ENCODE measurements at places on chromosomes 2 and 18.

- peak; percentile 54 for DNase-seq
Measured at GRCh38 chr2:197266477-197266876, 44.1 kb downstream of the ANKRD44 start.

GRCh38 chr2:205270689-205271088 lies 411.6 kb upstream of the NRP2 start:
- DNase-seq: no peak

GRCh38 chr2:148130581-148130980 lies 109.7 kb downstream of the MBD5 start:
- DNase-seq: no peak

GRCh38 chr2:63893163-63893562 lies 51.5 kb downstream of the UGP2 start:
- DNase-seq: no peak

GRCh38 chr18:3383381-3383915 lies 66.5 kb upstream of the TGIF1 start:
- DNase-seq: no peak

DNA sequence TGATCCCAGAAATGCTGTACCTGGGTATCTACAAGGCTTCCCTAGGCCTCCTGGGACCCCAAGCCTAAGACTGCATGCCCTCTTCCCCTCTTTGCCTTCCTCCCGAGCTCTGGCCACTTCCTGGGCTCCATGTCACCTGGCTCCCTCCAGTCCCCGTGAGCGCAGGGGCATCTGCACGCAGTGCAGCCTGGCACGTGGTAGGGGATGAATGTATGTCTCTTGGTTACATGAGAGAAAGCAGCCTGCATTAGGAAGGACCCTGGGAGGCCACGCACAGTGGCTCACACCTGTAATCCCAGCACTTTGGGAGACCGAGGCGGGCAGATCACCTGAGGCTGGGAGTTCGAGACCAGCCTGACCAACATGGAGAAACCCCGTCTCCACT lies 15.8 kb downstream of the PASK start:
- no peak for DNase-seq

- no peak for DNase-seq
Measured at GRCh38 chr18:80239830-80240229, 7.5 kb downstream of the PARD6G start.

GRCh38 chr2:21452678-21453077 lies 328.9 kb downstream of the TDRD15 start:
- no peak for DNase-seq

GRCh38 chr2:31997653-31998052 lies 13.2 kb downstream of the MEMO1 start:
- DNase-seq: peak; percentile 11

DNA sequence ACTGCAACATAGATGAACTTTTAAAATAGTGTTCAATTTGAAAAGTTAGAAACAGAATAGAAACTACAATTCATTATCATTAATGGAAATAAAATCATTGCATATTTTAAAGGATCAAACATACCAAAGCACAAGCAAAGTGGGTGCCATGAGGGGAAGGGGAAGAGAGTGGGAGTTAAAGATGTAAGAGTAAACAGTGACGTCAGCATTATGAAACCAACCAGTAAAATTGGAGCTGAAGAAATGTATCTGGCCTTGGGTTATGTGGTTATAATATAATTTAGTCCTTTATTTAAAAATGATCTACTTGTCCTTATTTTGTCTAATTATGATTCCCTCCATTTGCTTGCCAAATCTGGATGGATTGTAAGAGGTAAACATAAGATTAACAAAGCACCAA lies 6.0 kb downstream of the LINC00305 start:
- no peak for DNase-seq

DNA sequence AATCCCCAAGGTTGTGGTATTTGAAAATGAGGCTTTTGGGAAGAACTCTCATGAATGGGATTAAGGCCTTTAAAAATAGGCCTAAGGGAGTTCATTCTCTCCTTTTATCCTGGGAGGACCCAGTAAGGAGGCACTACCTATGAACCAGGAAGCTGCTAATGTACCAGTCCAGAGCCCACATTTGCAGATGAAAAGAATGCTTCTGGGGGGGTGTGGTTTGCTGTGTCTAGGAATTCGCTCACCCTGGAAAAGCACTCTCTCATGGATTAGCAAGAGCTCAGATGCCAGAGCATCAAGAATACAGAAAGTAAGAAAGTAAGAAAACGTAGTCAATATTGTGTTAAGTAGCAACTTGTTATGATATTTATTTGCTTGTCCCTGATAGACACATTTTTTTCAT lies 785.7 kb upstream of the GYPC start:
- DNase-seq: no peak

DNA sequence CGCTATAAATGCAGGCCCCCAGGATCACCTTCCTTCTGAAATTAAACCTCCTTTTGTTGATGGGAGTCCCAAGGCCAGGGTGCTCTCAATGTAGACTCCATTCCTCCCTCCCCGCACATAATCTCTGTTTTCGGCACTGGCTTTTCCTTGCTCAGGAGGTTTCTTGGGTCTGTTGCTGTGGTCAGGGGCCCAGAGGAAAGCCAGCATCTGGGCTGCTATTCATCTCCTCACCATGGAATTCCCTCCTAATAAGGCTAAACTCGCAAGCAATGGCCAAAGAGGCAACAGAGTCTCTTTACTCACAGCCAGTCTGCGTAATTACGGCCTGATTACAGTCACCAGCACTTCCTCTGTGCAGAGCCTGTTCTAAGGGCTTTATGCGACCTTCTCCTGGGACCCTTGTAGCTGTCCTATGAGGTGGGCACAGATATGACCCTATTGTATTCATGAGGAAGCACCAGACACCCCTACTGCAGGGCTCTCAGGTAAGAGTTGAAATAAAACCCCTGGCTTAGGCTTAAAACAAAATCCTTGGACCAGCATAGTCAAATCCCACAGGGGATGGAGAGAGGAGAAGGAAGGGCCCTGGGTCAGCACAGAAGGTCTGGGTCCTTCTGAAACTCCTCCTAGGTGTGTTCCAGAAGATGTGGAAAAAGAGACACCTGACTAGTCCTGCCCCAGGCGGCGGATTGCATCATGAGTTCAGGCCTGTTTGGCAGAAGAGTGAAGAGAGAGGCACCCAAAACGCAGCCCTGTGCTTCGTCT lies 105.0 kb upstream of the SH3BP4 start:
- no peak for DNase-seq

DNA sequence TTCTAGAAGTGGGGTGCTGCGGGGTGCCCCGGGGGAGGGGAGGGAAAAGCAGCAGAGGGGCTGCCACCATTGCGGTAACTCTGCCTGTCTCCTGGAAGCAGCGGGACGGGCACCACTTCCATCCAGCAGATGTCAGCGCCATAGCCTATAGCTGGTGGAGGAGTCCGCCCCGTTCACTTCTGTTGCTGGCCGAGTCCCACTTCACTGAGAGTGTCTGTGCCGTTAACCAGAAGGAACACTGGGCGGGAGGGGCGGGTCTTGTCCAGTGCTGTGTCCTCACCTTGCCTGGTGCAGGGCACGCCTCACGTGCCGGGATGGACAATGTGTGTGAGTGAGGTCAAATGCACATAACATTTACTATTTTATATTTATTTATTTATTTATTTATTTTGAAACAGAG lies 19.3 kb upstream of the ODC1 start:
- no peak for DNase-seq

DNA sequence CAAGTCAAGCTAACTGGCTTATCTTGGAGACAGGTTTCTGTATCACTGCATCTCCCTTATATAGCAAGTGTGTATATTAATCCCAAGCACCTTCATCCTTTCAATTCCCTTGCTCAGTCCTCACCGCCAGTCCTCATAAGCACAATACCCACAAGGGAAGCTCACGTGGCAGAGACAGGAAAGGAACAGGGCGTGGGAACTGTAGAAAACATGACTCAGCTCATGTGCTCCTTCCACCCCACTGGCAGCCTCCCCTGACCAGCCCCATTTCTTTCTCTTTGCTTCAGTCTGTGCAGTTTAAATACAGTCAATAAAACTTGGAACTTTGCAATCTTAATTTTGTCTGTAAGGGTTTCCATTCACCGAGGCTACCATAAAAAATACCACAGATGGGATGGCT lies 36.5 kb upstream of the CDH19 start:
- no peak for DNase-seq

DNA sequence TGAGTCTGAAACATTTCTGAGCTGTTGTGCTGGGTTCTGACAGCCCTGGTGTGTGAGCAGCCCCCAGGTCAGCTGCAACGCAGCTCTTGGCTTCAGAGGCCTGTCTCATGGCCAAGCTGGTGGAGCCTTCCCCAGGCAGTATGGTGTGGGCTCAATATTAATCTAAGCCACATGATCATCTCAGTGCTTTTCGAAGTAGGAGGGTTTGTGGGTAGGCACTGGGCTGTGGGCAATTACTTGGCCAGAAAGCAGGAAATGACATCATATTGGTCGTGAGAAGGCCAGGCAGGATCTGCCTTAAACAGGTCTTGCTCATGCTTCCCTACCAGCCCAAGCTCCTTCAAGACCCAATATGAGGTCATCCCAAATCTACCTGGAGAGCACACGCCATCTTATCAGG lies 26.9 kb downstream of the LOXHD1 start:
- peak; percentile 13 for DNase-seq

DNA sequence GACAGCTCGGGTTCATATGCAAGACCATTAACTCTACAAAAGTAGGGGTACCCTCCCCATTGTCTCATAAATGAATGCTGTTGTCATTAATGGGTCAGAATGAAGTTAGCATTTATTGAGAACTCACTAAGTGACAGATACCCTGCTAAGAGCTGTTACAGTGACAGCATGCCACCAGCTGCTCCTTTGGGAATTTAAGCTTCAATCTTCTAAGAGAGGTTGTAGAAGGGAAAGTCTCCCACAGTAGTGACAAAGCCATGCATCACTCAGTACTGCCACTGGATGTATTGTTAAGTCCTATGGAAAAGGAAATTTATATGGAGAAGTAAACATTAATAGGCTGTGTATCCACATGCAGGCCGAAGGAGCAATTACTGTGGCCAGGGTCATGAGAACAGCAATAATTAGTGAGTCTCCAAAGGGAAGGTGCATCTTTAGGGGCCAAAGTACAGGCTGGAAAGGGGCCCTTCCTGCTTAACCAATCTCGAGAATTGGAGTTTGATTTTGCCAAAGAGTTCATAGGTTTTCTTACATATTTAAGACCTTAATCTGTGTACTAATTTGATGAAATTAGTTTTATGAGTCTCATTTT lies 64.5 kb upstream of the FAM124B start:
- DNase-seq: no peak

DNA sequence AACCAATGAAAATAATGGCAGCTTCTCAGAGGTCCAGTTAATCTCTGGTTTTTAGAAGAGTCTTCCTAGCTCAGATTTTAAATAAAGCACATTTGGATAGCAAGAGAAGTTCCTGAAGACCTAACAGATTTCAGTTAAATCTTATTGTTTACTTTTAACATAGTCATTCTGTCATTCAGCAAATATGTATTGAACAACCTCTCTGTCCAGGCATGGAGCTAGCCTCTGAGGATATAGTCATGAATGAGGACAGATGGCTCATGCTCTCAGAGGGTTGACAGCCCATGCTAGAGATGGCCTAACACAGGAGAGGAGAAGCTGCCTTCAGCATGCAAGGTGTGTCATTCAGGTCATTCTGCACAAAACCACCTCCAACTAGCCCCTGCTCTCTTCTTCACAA lies 6.2 kb downstream of the CCBE1 start:
- no peak for DNase-seq
